Activated T-cell treated with anti-CD3 and anti-CD28 coated beads, Interleukin-2, amount 50 U/mL, for 1 hour (primary cell): ENCODE measurements at places on chromosomes 3 and 15.

DNA sequence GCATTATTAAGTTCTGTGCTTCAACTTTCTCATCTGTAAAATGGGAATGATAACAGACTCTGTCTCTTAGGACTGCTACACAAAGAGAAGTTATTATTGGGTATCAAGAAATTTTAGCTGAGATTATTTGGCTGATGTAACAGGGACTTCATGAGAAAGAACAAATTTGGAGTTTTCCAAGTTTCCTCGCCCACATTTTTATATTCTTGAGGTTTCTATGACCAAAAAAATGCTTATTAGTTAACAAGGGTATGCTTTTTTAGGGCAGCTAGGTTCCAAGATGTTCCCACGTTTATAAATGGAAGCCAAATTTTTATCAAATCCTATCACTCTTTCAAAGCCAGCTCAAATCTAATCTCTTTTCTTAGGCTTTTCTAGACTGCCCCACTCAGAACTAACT, 50.6 kb upstream of the C3orf80 start:
- no peak for DNase-seq

DNA sequence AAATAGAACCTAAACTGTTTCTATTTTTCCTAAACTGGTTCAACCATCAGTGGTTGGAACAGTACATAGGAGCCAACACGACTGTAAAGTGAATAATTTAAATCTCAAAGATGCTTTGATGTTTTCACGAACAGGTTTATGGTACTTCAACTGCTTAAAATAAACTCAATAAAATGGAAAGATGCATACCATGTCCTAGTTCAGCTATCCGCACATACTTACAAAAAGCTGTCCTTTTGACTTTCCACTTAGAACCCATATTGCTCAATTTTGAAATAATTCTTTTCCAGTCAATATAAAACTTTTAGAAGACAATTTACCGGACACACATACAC, 902 bp downstream of the CMTM6 start:
- no peak for DNase-seq

DNA sequence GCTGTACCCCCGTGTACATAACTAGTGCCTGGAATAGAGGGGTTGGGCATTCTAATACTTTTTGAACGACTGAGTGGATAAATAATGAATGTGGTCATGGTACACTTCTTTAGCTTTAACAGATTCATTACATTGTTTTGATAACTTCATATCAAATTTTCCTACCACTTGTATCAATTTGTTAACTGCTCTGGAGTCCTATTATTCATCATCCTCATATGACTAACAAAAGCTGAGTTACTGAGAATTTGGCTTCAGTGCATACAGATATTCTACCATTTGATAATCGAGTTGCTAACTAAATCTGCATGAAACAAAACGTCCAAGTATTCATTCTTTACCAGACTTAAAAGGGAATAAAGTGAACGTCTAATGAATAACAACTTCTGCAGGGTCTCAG, 31.7 kb downstream of the FRMD5 start:
- no peak for DNase-seq

DNA sequence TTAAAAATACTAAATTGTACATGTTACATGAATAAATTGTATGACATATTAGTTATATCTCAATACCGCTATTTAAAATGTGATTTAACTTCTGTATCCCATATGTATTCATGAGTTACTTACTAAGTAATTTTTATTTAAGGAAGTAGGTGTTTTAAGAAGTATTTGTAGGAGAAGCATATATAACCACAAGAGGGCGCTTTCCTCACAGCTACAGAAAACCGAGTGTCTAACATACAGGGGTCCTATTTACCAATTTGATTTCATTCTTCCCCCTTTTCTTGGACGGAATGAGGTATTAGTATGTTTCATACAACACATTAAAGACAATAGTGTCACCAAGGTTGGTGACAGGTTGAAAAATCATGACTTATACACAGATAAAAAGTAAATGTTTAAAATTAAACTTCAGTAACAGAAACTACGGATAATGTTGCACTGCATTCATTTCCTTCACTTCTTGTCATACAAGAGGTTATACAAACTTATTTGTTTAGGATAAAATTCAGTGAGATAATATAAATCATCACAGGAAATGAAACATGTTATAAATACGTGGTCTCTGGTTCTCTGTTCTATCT, 253.6 kb downstream of the MAGI1 start:
- DNase-seq, result no peak

GRCh38 chr3:4730719-4731118, 237.6 kb downstream of the ITPR1 start:
- no peak for DNase-seq

DNA sequence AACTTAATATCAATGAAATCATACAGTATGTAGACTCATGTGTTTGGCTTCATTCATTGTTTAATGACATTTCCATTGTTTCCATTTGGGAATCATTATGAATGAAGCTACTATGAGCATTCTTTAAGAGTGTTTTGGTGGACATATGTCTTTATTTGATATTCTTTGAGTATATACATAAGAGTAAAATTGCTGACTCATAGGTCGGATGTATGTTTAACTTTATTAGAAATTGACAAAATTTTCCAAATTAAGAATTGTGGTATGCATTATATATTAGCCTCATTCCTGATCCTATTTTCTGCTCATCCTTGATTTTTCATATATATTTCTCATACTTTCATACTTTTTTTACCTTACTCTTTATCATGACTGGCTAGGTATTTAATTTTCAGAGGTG, 28.7 kb upstream of the CMC1 start:
- no peak for DNase-seq

- no peak for DNase-seq
Measured at GRCh38 chr3:50972029-50972428, 297.3 kb downstream of the DOCK3 start.

GRCh38 chr15:95329362-95329761, 1001.1 kb upstream of the NR2F2 start:
- no peak for DNase-seq

DNA sequence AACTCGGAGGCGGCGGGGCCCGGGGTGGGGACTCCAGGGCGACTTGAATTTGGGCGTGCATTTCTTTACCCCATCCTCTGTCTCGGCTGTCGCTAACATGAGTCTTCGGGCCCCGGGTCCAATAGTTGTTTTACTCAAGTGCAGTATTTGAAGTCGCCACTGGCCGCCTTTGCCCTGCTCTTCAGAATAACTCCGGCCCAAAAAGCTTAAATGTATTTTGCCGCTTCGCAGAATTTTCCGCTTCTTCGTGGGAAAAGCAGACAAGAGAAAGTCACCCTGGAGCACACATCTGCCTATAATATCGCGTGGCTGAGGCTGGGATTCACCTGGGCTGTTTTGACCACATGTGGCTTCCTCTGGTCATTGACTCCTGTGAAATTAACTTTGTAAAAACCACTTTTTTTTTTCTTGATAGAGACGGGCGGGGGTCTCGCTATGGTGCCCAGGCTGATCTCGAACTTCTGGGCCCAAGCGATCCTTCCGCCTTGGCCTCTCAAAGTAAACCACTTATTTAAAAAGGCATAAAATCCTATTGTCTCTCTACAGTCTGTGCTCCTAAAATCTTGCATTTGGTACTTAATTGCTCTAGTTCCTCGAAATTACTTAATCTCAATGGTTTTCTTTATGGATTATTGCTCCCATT, 676 bp downstream of the CNOT10 start:
- no peak for DNase-seq

- no peak for DNase-seq
Measured at GRCh38 chr15:88655800-88656488, 17.1 kb downstream of the ISG20 start.

- DNase-seq, result no peak
Measured at GRCh38 chr3:197487911-197488391, 67.8 kb downstream of the BDH1 start.

- no peak for DNase-seq
Measured at GRCh38 chr15:32803631-32804030, 85.8 kb downstream of the GREM1 start.

GRCh38 chr15:42716626-42717025, 20.3 kb downstream of the CDAN1 start:
- no peak for DNase-seq

GRCh38 chr15:33587773-33588172, 277.0 kb downstream of the RYR3 start:
- DNase-seq, result no peak

- DNase-seq, result no peak
Measured at GRCh38 chr3:162138509-162138908, 641.9 kb downstream of the OTOL1 start.

- no peak for DNase-seq
Measured at GRCh38 chr3:132730891-132731580, 8.8 kb upstream of the NPHP3 start.

- no peak for DNase-seq
Measured at GRCh38 chr15:68808770-68809169, 11.9 kb downstream of the ANP32A start.

DNA sequence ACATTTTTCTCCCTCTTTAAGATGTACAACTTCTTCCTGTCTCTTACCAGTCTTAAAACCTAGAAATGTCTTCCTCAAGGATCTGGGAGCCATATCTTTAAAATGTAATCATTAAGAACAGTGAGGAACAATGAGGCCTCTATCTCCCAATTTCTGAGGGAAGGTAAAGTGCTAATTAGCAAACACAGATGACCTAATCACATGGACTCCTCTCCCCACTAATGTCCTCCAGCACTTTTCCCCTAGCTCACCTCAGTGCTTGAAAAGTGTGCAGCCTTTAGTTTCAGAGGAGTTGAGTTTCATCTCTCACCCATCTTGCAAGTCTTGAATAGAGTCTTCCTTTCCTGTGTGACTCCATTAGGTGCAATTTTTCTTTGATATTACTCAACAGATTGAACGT, 771.0 kb downstream of the PDCD6IP start:
- DNase-seq, result no peak

- DNase-seq, result no peak
Measured at GRCh38 chr15:70505936-70506912, 257.1 kb downstream of the UACA start.

GRCh38 chr3:152151216-152151876, 117.4 kb upstream of the MBNL1 start:
- no peak for DNase-seq

DNA sequence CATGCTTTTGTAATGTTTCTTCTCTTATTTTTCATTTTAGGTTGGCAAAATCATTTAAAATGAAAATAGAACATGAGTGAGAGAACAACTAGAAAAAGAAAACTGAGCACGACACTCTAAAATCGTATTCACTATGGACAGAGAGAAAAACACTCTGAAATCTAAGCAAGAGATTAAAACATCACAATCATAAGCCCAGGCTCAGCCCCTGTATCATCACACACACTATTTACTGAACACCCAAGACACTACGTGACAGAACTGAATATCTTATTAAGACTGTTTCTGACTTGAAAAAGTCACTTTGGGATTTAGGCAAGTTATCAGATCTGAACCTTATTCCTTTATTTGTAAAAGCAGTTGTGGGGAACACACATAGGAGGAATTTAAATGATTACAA, 82.6 kb upstream of the PLXND1 start:
- DNase-seq, result no peak

- no peak for DNase-seq
Measured at GRCh38 chr3:81995329-81995728, 233.9 kb upstream of the GBE1 start.

- DNase-seq, result no peak
Measured at GRCh38 chr3:9222049-9222448, 27.4 kb downstream of the SRGAP3 start.

DNA sequence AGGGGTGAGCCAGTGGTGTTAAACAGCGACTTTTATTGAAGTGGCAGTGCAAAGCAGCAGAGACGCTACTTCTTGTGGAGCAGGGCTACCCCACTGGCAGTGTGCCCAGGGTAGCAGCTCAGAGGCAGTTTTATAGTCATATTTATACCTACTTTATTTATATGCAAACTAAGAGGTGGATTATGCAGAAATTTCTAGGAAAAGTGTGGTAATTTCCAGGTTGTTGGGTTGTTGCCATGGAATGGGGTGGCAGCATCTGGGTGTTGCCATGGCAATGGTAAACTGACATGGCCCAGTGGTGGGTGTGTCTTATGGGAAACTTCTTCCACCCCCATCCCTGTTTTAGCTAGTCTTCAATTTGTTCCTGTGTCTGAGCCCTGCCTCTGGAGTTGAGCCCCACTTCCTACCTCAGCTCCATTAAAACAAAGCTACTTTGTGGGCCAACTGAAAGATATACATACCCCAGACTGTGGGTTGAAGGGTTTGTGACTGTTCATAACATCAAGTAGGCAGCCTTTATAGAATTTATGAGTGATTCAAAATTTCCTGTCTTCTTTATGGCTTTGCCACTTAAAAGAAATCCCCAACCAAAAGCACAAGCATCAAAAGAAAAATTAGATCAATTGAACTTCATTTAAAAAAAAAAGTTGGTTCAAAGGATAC, 60.3 kb downstream of the EBLN2 start:
- DNase-seq, result no peak

DNA sequence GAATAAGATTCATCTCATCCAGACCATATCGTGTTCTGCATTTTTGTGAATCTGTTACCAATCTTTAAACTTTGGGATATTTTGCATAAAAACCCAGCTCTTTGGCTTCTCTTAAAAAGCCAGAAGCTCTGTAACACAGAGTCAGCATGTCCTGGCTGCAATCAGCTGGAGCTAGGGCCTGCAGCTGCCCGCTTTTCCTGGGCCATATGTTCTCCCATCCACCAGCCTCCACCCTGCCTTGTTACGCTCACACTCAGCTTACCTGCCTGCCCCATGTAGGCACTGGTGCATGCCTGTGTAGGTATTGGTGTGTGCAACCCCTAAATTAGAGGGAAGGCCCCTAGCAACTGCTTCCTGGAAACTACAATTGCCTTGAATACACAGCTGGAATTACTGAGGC, 48.2 kb downstream of the CRYGS start:
- no peak for DNase-seq

- DNase-seq, result no peak
Measured at GRCh38 chr15:50189633-50190032, 7.6 kb downstream of the SLC27A2 start.

DNA sequence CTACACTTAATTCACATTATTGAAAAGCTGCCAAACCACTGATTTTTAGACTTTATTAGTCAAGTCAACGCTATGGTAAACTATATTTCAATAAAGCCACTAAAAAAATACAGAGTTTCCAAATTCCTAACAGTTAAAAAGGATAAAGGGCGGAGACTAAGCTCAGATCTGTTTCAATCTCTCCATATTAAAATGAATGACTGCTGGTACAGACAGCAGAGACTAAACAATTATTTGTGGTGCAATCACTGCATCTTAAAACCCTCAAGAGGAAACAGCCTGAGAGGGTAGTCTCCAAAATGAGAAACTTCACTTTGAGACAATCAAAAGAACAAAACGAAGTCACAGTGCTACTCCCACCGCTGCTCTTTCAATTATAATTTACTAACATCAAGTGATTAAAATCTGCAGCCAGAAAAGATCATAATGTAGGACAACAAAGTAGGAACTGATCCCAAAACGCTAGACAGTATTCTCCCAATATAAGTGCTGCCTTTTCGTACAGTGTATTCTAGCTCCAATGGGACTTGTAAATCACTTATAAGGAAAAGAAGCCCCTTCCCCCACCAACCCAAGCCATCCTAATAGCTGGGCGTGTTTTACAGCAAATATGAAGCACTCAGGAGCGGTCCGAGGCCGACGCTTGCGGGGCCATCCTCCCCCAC, 1.2 kb downstream of the UBP1 start:
- DNase-seq, result no peak
